Activated CD4-positive, alpha-beta T cell treated with anti-CD3 and anti-CD28 coated beads for 36 hours (primary cell): ENCODE measurements at places on chromosomes 3 and 15.
A peak's percentile ranks its signal among the peaks of the same experiment; 100 is the strongest.

DNA sequence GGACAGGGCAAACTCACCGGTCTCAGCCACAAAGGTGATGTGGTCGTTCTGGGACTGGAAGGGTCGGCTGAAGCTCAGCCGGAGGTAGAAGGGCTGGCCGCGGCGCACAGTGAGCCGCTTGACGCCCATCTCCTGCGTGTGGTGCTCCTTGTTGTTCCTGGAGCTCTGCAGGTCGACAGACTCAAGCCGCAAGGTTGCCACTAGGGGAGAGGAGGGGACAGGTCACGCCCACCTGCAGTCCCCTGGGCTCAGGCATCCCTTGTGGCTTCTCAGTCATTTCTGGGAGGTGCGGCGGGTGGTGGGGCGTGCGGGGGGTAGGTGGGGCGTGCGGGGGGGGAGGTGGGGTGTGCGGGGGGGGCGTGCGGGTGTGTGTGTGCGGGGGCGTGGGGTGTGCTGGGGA, 26.7 kb upstream of the TGM5 start:
- peak; percentile 21 for DNase-seq

DNA sequence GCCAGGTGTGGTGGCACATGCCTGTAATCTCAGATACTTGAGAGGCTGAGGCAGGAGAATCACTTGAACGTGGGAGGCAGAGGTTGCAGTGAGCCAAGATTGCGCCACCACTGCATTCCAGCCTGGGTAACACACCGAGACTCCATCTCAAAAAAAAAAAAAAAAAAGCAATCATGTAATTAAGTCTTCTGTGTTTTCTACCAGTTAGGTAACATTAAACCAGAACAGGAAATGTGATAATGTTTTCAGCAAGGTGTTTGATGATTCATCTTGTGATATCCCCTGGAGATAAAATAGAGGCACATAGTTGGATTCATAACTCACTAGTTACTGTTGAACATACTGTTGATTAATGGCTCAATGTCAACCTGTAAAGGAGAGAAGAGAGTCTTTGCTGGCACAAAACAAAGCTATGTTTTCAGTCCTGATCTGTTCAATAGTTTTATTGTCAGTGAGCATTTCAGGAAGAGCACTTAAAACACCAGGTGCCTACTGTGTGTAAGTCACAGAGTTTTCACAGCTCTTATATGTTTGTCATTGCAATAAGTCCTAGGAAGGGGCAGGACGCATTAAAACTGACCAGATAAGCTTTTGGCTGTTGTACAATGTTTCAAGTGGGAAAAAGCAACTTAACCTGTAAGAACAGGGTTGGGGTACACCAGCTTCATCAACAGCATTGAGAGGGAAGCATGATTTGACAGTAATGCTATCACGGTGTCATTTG, 19.5 kb downstream of the DNAJB11 start:
- DNase-seq, result no peak

- DNase-seq, result peak; percentile 68
These were observed 20.8 kb upstream of the FAN1 start for GRCh38 chr15:30882849-30883433.

GRCh38 chr3:11379238-11379823, 107.1 kb downstream of the ATG7 start:
- DNase-seq, result no peak

DNA sequence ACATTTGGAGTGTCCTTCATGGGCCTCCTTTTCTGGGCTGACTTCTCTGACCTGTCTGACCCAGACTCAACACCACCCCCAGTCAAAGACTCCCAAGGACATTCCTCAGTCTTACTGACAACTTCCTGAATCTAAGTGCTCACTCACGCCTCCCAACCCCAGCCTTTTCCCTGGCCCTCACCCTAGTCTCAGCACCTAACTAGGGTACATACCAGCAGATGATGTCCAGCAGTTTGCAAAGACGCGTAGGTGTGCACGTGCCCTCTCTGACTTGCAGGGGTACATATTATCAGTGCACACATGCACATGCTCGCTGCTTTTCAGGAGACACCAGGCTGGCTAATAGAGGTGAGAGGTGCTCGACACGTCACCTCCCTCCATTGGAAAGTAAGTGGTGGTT, 38.7 kb upstream of the SLCO2A1 start:
- no peak for DNase-seq

GRCh38 chr3:39343076-39343717, 13.7 kb downstream of the CCR8 start:
- no peak for DNase-seq

DNA sequence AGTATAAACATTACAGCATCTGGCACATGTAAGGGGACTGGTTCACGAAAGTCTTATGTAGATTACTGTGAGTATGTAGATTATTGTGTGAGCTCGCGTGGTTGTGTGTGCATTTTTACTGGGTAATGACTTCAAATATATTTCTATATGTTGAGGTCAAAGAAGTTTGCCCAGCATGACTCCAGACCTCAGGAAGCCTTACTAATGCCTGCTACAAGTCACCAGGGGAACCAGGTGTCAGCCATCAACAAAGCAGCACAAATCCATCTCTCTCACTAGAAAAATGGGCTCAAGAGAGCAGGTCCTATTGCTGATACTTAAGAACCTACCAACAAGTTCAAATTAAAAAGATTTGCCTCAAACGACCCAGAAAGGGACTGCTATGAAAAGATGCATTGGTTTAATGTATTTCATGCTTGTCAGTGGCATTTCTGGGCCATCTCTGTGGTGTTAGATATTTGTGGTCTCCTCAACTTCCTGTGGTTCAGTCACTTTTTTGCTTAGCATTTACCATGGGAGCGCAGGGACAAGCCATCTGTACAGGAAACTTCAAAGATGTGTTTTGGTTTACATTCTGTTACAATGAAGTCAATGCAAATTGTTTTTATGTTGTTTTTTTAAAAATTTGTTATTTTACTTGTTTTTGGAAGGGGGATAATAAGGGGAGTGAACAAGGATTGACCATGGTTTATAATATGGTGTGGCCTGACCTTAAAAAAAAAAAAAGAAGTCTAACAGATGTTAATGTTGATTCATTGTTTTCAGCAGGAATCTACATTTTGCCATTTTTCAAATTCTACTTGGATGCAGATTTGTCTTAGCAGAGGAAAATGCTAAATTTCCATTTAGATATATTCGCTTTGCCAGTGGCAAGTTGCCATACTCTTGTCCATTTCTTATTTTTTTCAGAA, 172.1 kb upstream of the ADAMTS9 start:
- no peak for DNase-seq

DNA sequence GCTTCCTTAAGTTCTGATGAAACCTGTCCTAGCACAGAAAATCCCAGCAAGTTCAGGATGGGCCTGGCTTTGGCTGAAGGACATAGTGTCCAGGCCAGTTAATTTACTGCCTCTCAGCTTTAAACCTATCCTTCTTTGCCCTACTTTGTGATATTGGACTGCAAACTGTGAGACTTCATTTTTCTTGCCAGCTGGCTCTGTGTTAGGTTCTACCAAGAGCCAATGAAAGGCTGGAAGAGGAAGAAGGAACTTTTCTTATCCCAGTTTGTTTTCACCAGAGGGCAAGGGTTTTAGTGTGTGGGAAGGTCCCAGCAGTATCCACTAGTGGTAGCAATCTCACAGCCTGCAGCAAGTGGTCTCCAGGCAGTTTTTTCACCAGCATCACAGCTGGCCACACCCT, 18.2 kb downstream of the DCUN1D1 start:
- DNase-seq, result no peak
